OCI-M1 (cell line): ENCODE measurements at places on chromosomes 4 and X.

GRCh38 chr4:133921280-133922195 is 280.1 kb downstream of the PABPC4L start:
- DNase-seq, result peak; percentile 39

DNA sequence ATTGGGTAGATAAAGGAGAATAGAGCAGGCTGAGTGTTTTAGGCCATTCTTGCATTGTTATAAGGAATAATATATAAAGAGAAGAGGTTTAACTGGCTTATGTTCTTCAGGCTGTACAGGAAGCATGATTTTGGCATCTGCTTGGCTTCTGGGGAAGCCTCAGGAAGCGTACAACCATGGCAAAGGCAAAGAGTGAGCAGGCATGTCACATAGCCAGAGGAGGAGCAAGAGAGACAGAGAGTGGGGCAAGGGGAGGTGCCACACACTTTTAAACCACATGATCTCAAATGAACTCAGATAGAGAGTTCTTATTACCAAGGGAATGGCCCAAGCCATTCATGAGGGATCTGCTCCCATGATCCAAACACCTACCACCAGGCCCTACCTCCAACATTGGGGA is 4.4 kb upstream of the METTL14 start:
- peak; percentile 15 for DNase-seq

- DNase-seq, result no peak
Measured at GRCh38 chr4:130034876-130035275, 938.9 kb downstream of the C4orf33 start.

DNA sequence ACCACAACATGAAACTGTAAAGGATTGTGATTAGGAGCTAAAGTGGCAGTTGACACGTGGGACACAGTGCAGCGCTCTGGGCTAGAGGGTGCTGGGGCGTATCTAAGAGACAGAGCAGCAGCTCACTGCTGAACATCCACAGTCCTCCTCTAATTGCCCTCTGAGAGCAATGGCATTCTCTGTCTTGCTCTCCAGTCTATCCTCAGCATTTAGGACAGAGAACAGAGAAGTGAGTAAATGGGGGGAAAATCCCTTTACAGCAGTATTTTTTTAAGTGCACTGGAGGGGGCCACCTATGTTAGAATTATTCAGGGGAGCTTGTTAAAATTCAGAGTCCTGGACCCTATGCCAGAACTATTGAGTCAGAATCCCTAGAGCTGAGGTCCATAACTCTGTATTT is 4.2 kb upstream of the TMEM154 start:
- no peak for DNase-seq

- DNase-seq, result peak; percentile 43
Measured at GRCh38 chrX:31836479-31836878, 764.6 kb upstream of the FTHL17 start.

DNA sequence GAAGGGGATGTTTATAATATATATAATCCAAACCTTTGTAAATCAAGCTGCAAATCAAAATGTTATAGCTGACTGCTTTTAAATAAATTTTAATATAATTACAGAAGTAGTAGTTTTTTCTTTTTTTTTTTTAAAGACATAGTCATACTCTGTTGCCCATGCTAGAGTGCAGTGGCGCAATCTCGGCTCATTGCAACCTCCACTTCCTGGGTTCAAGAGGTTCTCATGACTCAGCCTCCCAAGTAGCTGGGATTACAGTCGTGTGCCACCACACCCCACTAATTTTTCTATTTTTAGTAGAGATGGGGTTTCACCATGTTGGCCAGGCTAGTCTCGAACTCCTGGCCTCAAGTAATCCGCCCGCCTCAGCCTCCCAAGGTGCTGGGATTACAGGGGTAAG is 178.7 kb downstream of the FBXW7 start:
- no peak for DNase-seq

GRCh38 chrX:49263631-49264030 is 879 bp downstream of the FOXP3 start:
- no peak for DNase-seq

- DNase-seq, result no peak
Measured at GRCh38 chrX:71225676-71226075, 2.7 kb downstream of the GJB1 start.

DNA sequence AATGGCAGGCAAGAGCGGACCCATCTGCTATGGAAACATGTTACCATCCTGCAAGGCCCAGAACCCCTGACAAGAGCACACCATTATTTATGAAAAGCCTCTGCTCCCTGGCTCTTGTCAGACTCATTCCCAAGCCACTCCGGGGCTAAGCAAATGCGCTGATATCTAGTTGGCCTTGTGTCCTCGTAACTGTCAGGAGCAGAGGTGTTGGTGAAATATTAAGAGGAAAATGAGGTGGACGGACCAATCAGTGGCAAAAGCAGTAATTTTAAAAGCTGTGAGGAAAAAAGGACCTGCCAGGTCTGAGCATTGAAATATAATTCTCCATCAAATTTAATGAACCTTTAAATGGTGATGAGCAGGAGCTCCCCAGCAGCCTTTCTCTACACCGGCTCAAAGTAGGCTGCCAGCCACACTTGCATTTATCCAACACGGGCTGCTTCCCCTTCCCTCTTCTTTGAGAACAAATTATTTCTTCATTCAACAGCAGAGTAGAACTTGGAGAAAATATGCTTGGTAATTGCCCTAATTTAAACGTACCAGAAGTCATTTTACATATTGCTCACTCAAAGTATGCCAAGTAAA is 214.3 kb downstream of the RASL11B start:
- no peak for DNase-seq

GRCh38 chr4:15868111-15868510 is 70.4 kb downstream of the FGFBP1 start:
- peak; percentile 39 for DNase-seq

DNA sequence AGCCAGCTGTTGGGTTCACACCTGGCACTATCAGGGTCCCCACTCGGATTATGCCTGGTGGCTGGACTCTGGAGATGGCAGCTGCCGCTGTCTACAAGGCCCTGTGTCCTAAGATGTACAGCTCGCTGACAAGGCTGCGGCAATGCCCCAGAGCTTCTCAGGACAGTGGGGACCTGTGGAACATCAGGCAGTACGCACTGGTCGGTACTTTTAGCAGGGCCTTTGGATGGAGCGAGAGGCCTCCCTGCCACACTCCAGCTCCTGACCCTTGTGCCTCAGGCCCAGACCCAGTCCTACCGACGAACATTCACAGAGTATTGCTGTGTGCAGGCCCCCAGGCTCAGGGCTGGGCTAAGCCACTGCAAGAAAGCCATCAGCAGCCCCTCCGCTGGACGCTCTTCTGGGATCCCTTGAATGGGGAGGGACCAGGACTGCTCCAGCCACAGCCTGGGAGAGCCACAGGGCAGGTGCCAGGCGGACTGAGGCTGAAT is 45.7 kb upstream of the HMX1 start:
- DNase-seq, result no peak

- DNase-seq, result peak; percentile 84
Measured at GRCh38 chr4:47704693-47705325, 133.1 kb downstream of the CORIN start.

- peak; percentile 63 for DNase-seq
Measured at GRCh38 chr4:150828159-150828558, 186.9 kb downstream of the LRBA start.

DNA sequence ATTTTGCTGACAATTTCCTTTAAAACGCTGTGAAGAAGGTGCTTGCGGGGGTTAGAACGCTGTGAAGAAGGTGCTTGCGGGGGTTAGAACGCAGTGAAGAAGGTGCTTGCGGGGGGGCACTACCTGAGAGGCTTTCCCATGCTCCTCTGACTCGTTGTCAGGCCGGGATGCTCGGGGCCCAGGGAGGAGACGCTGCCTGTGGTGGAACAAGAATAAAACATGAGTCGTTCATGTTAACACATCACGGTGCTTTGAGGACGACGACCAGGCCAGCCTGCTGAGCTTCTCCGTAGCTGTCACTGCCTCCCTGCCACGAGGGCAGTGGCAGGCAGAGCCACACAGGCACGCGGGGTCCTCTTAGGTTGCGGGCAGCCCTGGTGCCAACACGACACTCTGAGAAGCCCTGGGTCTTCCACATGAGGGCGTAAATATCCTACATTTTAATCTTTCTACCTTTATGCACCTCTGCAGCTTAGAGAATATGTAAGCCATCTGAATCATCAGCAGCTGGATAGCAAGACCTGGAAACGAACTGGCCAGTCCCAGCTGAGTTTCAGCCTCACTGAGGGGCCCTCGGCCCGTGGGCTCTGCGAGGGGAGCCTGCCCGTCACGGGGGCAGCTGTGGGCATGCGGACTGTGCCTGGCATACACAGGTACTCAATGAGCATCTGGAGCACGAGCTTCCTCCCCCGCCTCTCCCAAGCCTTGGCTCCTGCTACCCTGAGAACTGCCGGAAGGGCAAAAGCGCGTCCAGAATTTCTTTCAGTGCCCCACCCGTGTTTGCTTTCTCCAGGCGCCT is 47.0 kb downstream of the FGFRL1 start:
- DNase-seq, result no peak

GRCh38 chrX:145609951-145610511 is 207.6 kb upstream of the SLITRK2 start:
- no peak for DNase-seq

DNA sequence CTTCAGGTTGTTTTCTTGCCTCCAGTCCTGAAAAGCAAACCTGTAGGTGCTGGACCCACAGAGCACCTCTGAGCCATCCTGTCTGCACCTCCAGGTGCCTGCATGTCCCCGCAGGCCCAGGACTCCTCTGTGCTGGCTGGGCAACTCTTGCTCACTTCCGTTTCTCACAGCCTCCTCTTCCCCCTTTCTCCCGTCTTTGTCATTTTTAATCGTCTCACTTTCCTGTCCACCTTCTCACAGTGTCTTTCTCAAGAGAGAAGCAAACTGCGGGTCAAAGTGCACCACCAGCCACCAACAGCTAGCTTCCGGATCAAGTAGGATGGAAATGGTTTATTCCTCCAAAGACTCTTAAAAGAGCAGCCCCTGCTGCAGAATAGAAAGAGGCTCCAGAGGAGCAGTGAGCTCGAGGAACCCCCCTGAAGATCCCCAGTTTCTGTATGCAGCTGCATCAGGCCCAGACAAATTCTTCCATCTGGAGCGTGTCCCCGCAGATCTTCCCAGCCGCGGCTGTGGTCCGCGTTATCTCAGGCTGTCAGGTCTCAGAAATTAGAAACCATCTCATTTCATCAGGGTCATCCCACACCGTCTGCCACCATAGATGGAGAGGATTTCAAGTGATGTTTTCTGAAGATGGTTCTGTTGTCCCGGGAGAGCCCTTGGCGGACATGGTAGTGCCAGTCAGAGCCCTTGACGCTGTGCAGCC is 87.7 kb downstream of the FHDC1 start:
- peak; percentile 93 for DNase-seq

- DNase-seq, result peak; percentile 51
Measured at GRCh38 chr4:8338351-8338961, 68.9 kb downstream of the HTRA3 start.

- DNase-seq, result peak; percentile 84
Measured at GRCh38 chr4:55312489-55313101, 33.4 kb upstream of the SRD5A3 start.

- no peak for DNase-seq
Measured at GRCh38 chr4:10438924-10439323, 18.3 kb downstream of the ZNF518B start.

GRCh38 chr4:107018344-107018735 is 17.8 kb downstream of the DKK2 start:
- no peak for DNase-seq

DNA sequence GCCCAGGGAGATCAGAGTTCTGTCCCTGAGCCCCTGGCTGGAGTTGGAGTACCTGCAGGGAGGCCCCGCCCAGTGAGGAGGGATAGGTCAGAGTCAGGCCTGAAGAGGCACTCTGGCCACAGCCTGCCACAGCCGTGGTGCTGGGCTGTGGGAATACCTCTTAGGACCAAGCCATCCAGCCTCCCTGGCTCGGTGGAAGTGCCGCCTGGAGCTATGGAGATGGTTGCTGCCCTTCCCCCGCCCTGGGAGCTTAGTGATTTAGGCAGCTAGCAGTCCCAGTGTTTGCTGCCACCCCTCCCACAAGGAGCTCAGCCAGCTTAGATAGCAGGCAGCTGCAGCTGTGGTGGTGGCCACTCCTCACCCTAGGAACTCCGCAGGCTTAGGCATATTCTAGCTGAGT is 446.3 kb upstream of the GNPDA2 start:
- no peak for DNase-seq

GRCh38 chr4:119304431-119304830 is 17.5 kb downstream of the FABP2 start:
- DNase-seq, result no peak

GRCh38 chr4:186149872-186150271 is 41.5 kb upstream of the CYP4V2 start:
- no peak for DNase-seq
